ENCODE measurements at places on chromosomes 5 and 9.

DNA sequence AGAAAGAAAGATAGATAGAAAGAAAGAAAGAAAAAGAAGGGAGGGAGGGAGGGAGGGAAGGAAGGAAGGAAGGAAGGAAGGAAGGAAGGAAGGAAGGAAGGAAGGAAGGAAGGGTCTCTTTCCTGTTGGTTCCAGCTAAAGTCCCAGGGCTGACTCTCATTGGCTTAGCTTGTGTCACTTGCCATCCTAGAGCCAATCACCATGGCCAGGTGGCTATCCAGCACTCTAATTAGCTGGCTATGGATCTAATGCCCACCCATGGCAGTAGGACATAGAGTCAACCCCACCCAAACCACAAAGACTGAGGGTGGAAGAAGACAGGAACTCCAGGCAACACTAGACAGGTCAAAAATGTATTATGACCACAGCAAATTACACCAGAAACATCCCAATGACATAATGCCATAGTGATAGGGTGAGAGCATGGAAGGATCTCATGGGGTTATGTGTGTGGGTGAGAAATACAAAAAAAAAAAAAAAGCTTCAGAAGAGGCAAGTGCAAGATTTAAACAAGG, 10.8 kb upstream of the CPLX2 start:
- DNase-seq, result no peak

DNA sequence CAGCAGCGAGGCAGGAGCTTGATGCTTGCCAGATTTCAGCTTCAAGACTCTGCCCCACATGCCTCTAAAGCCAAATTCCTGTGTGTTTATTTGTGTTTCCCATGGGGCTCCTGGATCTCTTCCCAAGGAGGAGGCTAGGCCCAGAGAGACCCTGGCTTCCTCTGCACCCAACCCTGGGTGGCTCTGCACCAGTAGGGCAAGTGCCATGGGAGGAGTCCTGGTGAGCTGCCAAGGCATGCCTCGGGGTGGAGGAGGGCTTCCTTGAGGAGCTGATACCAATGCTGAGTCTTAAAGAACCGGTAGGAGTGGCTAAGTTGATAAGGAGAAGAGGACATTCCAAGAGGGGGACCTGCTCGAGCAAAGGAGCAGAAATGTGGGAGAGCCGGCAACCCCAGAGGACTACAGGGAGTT, 6.8 kb upstream of the TIFAB start:
- DNase-seq, result no peak

DNA sequence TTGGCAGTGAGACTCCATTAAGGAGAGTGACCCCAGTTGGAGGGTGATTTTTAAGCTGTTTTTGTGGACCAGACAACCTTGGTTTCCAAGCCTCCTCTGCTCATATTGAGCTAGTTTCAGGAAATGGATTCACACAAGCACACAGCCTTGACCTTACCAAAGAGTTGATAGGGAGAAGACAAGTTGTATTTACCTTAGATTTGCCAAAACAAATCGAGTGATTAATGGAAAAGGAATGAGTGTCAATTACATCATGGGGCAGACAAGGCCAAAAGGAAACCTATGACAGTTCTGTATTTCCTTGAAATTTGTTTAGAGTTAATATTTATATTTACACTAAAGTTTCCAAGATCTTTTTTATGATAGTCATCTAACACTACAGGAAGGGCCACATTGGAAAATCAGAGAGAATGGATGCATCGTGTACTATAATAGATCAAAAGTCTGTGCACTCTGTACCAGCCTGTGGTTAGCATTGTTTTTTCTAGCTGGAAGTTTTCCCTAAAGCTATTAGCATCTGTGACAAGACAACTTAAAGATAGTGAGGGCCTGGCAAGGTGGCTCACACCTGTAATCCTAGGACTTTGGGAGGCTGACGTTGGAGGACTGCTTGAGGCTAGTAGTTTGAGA, 86.0 kb upstream of the FER start:
- DNase-seq, result no peak

DNA sequence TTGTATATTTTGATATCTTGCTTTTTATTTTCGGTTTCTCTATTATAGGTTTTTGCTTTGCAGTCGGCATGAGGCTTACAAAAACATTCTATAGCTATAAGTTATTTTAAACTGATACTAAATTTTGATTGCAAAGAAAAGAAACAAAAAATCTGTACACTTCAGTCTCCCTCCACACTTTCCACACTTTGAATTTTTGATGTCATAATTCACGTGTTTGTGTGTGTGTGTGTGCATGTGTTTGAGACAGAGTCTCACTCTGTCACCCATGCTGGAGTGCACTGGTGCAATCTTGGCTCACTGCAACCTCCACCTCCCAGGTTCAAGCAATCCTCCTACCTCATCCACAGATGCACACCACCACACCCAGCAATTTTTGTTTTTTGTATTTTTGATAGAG, 124.9 kb downstream of the MRPS30 start:
- DNase-seq, result no peak

- no peak for DNase-seq
Measured at GRCh38 chr5:65986050-65986451, 59.7 kb downstream of the ERBIN start.

DNA sequence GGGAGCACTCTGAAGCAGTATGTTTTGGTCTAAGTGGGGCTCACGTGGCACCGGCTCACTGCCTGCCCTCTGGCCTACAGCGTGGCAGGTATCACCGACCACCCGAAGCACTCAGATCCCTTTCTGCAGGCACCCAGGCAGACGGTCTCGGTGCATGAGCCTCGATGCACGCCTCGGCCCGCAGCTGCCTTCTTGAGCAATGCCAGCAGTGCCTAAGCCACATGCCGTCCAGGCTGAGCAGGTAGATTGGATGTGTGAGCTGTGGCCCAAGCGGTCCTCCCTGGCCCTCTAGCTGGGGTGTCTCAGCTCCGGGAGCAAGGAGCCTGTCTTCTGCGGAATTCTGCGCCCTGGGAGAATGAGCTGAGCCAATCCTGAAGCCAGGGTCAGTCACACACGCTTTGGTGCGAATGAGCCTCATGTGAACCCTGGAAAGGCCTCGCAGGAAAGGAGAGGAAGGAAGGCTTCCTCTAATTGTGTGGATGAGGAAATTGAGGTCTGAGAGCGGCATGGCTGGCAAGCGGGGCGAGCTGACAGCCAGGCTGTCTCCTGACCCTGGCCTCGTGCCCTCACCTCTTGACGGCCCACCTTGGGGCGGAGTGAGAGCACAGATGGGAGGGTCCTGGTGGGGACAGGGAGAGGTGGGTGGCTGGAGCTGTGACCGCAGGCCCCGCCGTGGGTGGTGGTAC, 14.4 kb downstream of the RXRA start:
- peak; percentile 31 for DNase-seq

- DNase-seq, result no peak
Measured at GRCh38 chr5:123087173-123088030, 1.6 kb upstream of the PRDM6 start.

- peak; percentile 5 for DNase-seq
Measured at GRCh38 chr5:41843456-41844370, 26.5 kb downstream of the OXCT1 start.

- no peak for DNase-seq
Measured at GRCh38 chr9:4508907-4509589, 18.8 kb downstream of the SLC1A1 start.

GRCh38 chr5:179865491-179866240, 7.0 kb upstream of the MRNIP start:
- DNase-seq, result no peak

DNA sequence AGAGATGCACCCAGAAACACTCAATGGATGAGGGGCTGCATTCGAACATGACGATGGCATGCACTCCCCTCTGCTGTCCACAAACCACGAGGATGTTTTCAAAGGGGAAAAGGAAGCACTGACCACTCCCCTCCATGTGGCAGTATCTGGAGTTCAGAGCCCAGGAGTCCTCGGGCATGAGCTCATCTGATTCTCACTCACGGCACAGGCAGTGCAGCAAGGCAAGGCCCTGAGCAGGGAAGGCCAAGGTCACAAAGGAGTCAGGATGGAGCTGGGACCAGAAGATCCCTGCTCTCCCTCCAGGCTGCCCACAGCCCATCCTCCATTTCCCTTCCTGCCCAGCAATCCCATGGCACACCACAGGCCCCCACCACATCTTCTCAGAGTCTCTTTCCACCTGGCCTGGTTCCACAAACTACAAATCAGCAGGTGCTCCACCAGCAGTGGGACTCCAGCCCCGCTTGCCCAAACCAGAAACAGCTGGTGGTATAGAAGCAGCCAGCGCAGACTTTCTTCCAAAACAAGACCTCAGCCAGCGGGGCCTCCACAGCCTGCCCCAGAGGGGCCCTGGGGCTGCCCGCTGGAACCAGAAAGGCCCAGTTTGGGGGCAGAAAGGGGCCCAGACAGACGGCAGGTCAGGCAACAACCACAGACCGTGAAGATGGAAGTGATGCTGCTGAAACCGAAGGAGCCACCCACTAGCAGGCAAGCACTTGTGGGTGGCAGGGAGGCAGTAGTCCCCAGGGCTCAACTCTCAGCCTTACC, 12.2 kb downstream of the TNIP1 start:
- no peak for DNase-seq

DNA sequence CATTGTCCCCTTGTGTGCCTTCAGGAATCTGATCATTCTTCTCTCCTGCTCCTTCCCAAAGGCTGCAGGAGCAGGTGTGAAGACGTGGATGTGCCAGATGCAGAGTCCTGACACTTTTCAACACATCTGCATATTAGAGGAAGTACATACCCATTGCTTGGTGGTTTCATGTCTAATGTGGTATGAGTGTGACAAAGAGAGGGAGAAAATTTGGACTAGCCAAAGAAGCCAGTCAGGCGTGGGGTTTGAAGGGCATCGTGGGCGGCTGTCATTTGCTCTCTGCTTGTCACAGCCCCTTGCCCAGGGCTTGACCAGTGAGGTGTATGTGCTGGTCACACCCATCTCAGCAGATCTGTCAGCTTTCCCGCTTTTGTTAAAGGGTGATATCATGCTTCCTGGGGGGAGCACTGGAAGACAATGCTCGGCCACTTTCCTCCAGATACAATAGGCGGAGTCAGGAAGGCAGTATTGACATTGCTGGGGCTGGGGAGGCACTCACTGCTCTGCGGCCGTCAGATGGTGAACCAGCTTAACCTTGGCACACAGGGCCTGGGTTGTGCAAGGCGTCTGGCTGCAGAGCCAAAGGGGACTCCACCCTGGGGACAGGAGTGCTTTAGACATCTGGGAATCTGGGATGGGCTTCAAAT, 8.6 kb downstream of the TEK start:
- no peak for DNase-seq

GRCh38 chr5:175658299-175659145, 651 bp downstream of the HRH2 start:
- DNase-seq, result no peak

GRCh38 chr5:143796753-143797152, 15.2 kb upstream of the HMHB1 start:
- no peak for DNase-seq

GRCh38 chr5:75668977-75669689, 48.1 kb downstream of the POC5 start:
- DNase-seq, result no peak

GRCh38 chr5:15203376-15203775, 296.6 kb upstream of the FBXL7 start:
- DNase-seq, result no peak

DNA sequence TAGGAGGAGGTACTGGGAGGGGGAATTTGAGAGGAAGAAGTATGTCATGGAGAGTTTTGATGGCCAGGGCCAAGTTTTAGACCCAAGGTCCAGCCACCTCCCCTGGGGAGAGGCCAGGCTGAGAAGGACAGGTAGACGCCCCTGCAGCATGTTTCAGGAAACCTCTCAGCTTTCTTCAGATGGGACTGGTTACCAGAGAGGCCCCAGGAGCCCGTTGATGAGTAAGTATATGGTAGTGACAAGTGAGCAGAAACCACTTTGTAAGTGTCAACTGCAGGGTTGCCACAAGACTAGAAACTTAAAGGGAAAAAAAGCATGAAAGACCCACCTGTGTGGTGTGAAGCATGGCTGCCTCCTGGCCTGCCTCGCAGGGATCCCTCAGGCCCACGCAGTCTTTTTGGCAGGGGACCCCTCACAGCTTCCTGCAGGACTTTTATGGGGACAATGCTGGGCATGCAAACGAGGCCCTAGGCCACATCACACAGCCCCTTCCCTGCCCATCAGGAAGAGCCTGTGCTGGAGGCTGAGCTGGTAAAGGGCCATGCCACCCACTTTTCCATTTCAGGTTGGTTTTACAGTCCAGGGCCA, 255.9 kb downstream of the FSTL4 start:
- DNase-seq, result no peak

GRCh38 chr9:36163049-36163785, 6.0 kb upstream of the CCIN start:
- peak; percentile 51 for DNase-seq

DNA sequence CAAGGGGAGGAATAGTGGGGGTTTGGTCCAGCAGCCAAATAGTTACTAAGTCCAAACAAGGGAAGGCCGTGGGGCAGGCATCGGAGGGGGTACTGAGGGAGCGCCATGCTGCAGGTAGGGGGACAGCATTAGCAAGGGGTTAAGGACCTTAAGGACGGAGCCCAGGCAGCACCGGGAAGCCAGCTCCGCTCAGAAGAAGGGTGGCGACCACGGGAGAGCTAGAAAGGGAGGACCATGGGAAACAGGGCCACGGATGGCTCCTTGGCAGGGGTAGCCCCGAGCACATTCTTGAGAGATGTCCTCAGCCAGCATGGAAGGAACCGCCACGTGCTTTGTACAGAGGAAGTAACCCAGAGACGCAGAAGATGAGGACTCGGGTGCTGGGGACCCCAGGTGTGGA, 76.2 kb upstream of the STXBP1 start:
- no peak for DNase-seq

DNA sequence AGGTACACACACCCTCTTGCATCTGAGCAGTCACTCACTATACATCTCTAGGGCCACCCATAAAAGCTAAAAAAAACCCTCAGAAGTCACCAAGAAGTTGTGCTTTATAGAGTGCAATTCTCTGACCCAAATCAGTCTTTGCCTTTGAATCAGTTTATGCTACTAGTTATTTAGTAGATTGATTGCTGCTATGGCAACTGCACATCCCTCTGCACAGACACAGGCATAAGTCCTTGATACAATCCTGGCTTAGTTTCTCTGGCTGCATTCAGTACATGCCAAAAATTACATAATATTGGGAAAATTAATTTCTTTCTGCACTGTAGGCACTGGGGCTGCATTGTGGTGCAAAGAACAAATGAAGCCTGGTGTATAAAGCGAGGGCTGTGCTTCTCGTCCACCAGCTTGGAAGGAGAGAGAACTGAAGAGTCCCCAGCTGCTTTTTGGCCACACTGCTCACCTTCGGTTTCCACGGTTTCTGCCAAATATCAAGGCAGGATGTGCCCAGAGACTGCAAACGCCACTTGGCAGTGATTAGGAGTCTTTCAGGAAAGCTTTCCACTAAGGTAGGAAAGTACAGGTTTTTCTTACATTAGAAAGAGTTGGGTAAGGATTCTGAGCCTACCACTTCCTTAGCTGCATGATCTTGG, 258.4 kb downstream of the ELAVL2 start:
- no peak for DNase-seq
